Fibroblast of lung (primary cell): ENCODE measurements at places on chromosomes 5 and 9. TPM values are rescaled to one million over a fixed set of nuclear protein-coding genes. Genes with fewer than 3 reads are reported as not detected.

The FBP1 gene
- not detected in 2 replicates for total RNA-seq

The MEIKIN gene
- total RNA-seq = under 0.01 TPM in 1 of 2 replicates, not detected in the other

The CYLC2 gene
- total RNA-seq = not detected in 2 replicates

GRCh38 chr5:135356522-135357318 lies 42.3 kb downstream of the MACROH2A1 start:
- peak; percentile 89 for DNase-seq

The SOHLH1 gene
- not detected in 2 replicates for total RNA-seq

GRCh38 chr5:78268356-78268755 lies 26.1 kb downstream of the AP3B1 start:
- DNase-seq = peak; percentile 17

The QRFP gene
- total RNA-seq = not detected in 2 replicates

- DNase-seq = no peak
Measured at GRCh38 chr5:139664727-139665351, 16.7 kb downstream of the CXXC5 start.

GRCh38 chr5:61744690-61745619 lies 412.9 kb downstream of the ZSWIM6 start:
- no peak for DNase-seq

The C9orf50 gene
- 0.17 and 0.26 TPM in 2 replicates for total RNA-seq

GRCh38 chr9:81125446-81126092 lies 563.8 kb downstream of the TLE1 start:
- peak; percentile 69 for DNase-seq

The SLC6A19 gene
- total RNA-seq = not detected in 2 replicates

The DENND1A gene
- 8.2 and 13.0 TPM in 2 replicates for total RNA-seq

- DNase-seq = peak; percentile 70
Measured at GRCh38 chr9:122051351-122052321, 41.5 kb downstream of the TTLL11 start.

- no peak for DNase-seq
Measured at GRCh38 chr9:132946211-132946610, 1.8 kb upstream of the TSC1 start.

The C5orf52 gene
- not detected in 2 replicates for total RNA-seq

GRCh38 chr5:171845040-171845630 lies 59.5 kb downstream of the SMIM23 start:
- no peak for DNase-seq

The KCNIP1 gene
- total RNA-seq = not detected in 2 replicates

DNA sequence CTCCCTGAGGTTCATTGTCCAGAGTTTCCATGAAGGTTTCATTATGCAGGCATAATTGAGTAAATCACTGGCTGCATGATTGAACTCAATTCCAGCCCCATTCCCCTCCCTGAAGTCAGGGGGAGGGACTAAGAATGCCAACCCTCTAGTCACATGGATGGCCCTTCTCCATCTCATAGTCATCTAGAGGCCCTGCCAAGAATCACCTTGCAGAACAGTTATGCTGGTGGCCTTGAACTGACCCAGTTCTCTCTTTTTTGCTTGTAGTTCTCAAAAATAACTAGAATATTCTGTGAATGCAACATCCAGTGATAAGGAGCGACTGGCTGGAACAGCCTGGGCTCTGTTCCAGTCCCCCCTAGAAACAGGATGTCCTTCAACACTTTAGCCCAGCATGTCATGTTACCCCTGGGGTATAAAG lies 31.7 kb downstream of the SLC35A4 start:
- peak; percentile 27 for DNase-seq

DNA sequence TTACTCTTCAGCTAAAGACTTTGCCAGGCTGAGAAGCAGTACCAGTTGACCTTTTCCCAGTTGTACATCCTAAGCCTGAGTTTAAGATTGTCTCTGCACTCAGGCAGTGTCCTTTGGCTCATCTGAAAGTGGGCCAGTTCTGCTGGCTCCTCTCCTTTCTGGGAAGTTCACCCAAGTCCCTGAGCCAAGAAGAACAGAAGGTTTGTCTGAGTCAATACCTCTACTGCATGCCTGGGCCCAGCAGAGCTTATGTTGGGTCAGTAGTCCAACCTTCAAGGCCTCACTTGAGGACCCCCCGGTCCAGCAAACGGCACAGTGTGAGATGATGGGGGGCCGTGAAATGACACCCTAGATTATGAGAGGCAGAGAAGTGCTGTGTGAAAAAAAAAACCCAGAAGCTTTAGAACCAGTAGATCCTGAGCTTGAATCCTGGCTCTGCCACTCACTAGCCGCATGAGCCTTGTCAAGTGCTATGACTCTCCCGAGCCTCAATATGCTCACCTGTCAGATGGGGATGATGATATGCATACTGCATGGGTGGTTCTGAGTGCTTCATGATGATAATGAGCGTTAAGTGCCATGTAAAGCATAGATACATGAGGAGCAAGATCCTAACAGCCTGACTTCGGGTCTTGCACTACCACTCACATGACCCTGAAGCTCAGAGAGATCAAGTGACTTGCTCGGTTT lies 156.0 kb downstream of the MACROH2A1 start:
- DNase-seq = peak; percentile 55

The FGF10 gene
- total RNA-seq = 110 and 154 TPM in 2 replicates

DNA sequence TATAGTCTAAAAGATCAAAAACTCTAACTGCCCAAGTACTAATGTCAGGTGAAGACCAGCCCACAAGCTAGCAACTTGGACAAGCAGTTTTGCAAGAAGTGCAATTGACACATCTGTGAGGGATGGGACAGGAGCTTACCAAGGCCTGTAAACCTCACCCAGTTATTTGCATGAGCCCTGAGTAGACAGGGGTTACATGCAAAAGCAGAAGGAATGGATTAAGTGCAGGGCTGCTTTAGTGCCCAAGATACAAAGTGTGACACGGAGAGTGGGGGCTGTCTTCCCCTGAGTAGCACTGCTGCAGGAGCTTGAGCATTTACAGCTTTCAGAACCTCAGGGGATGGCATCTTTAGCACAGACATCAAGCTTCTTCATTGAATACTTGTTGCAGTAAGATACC lies 286.7 kb downstream of the ELAVL2 start:
- DNase-seq = no peak

The SLC35D2 gene
- total RNA-seq = 28.2 and 34.7 TPM in 2 replicates

The GABRP gene
- total RNA-seq = not detected in 2 replicates

The TMED9 gene
- total RNA-seq = 94.8 and 139 TPM in 2 replicates

GRCh38 chr9:89687188-89687587 lies 82.4 kb downstream of the GADD45G start:
- no peak for DNase-seq

The CCL21 gene
- not detected in 2 replicates for total RNA-seq

GRCh38 chr5:160507221-160507721 lies 85.6 kb downstream of the PTTG1 start:
- DNase-seq = peak; percentile 7

DNA sequence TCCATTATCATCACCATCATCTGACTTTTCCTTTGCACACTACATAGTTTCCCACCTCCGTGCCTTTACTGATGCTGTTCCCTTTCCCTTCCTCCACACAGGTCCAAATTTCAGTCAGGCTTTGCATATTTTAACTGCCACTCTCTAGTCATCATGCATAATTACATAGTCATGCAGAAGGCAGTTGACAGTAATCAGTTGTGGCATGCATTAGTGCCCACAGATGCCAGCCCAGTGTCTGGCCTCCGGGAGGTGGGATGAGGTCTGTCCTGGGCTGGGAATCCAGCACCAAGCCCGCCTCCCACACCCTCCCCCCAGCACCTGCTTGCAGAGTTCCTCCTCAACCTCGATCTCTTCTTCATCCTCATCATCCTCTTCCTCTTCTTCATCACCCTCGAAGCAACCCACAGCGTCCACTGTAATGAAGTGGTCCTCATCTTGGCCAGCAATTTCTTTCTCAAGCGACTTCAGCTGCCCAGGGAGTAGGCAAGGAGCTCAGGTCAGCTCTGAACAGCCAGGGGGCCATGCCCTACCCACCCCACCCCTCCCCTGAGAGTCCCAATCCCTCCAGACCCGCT lies 8.8 kb downstream of the BBLN start:
- no peak for DNase-seq

DNA sequence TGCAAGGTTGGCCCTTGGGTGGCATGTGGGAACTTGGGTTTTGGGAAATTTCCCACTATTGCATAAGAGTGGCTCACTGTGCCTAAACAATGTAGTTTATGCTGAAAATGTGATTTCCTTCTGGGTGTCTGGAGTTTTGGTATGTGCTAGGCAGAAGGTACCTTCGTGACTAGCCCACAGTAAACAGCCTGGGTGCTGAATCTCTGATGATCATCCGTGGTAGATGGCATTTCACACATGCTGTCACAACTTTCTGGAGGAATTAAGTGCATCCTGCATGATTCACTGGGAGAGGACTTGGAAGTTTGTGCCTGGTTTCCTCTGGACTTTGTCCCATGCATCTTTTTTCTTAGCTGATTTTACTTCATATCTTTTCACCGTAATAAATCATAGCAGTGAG lies 64.5 kb downstream of the LNPEP start:
- peak; percentile 28 for DNase-seq

- no peak for DNase-seq
Measured at GRCh38 chr9:90600029-90600428, 42.6 kb downstream of the DIRAS2 start.

DNA sequence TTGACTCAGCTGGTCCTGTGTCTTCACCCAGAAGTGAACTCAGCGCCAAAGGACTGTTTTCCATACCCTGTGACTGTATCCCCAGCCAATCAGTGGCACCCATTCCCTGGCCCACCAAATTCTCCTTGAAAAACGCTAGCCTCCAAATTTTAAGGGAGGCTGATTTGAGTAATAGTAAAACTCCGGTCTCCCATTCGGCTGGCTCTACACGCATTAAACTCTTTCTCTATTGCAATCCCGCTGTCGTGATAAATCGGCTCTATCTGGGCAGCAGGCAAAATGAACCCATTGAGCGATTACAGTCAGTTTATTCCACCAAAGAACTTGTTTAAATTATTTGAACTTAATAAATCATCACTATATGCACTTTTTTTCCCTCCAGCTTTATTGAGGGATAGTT lies 55.9 kb upstream of the PPP1R26 start:
- no peak for DNase-seq

GRCh38 chr9:113624721-113625120 lies 161.2 kb downstream of the RGS3 start:
- DNase-seq = no peak

The TNPO1 gene
- total RNA-seq = 207 and 226 TPM in 2 replicates

- peak; percentile 11 for DNase-seq
Measured at GRCh38 chr9:136539427-136540421, 6.1 kb downstream of the NOTCH1 start.

The GRIA1 gene
- total RNA-seq = 1.8 and 4.5 TPM in 2 replicates
